ENCODE measurements at places on chromosomes 1 and 21.

DNA sequence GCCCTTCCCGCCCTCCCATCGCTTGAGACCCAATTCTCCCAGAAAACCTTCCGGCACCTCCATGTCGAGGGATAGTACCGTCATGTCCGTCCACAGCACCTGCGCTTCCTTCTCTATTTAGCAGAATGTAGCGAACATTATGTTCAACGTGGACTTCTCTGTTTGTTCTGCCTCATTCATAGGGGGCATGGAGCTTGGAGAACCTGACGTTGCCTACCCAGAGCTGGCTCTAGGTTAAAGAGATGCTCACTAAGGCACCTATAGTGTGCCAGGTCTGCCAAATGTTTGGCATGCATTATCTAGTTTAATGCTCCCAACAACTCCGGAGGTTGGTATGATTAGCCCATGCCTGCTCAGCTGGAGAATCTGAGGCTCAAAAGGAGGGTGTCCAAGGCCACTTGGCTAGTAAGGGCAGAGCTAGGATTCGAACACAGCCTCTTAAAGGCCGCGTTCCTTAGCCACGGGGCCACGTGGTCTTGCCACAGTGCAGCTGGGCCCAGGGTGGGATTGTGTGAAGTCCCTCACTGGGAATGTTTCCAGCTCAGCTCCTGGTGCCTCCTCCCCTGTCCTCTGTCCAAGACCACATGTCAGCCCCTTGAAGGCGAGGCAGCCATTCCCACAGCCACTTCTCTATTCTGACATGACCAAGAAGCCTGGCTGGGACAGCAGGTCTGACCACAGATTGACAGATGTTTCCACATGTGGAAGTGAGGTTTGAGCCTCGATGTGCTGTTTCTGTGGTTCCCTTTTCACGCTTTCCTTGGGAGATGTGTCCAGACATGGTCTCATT, 57.8 kb downstream of the RUNX3 start:
- no peak for DNase-seq

DNA sequence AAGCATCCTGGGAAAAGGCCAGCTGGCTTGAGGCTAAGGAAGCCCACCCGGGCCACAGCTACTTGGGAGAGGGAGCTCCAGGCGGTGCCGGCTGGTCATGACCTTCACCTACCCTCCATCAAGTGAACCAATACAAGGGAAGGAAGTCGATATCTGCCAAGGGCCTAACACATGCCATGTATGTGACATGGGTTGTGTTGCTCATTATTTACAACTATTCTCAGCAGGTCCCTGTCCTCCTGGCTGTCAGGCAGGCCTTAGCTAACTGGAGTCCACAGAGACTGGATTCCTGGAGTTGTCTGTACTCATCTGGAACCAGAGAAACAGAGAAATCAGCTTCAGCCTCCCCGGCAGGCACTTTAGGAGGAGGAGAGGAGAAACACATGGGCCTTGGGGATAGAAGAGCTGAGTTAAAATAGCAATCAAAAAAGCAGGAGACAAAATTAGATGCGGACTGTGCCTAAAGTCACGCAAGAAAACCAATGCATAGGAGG, 15.7 kb downstream of the TCEA3 start:
- no peak for DNase-seq

DNA sequence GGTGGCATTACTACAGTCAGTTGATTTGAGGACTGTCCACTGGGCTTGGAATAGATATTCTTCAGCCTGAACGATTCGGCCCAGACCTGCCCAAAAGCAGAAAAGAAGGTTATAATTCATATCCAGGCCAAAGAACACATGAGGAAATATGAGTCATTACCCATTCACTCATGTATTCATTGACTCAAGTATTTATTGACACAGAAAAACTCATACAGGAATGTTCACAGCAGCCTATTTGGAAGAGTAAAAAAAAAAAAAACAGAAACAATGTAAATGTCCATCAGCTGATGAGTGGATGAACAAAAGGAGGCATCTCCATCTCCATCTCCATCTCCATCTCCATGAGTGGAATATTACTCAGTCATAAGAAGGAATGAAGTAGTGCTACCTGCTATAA, 15.9 kb downstream of the ZMYND12 start:
- peak; percentile 68 for DNase-seq

GRCh38 chr1:170578359-170578758, 46.4 kb downstream of the GORAB start:
- DNase-seq, result no peak

- DNase-seq, result no peak
These were observed 1659.6 kb downstream of the NCAM2 start for GRCh38 chr21:22657781-22658180.

- no peak for DNase-seq
These were observed 20.6 kb upstream of the LRRN2 start for GRCh38 chr1:204705888-204706837.

- DNase-seq, result no peak
These were observed 213.6 kb downstream of the CENPF start for GRCh38 chr1:214816603-214817002.

- DNase-seq, result no peak
These were observed 366.6 kb upstream of the NCAM2 start for GRCh38 chr21:20631633-20632032.

DNA sequence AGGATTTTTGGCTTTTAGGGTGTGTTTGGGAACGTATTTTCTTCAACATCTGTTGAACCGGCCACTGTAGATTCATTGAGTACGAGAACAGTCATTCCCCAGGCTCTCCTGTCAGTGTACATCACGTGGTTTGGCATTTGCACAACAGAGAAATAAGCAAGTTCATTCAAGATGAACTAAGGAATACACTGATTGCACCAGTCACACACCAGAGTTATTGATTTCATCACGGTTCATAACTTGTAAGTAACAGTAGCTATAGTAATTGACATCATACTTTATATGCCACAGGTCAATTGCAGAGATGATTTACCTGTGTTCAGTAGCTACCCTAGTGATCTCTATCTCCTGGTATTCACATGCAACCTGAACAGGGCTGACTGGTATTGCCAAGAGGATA, 90.7 kb upstream of the ETS2 start:
- DNase-seq, result no peak

- DNase-seq, result no peak
These were observed 8.5 kb upstream of the MYBPHL start for GRCh38 chr1:109315288-109315687.

DNA sequence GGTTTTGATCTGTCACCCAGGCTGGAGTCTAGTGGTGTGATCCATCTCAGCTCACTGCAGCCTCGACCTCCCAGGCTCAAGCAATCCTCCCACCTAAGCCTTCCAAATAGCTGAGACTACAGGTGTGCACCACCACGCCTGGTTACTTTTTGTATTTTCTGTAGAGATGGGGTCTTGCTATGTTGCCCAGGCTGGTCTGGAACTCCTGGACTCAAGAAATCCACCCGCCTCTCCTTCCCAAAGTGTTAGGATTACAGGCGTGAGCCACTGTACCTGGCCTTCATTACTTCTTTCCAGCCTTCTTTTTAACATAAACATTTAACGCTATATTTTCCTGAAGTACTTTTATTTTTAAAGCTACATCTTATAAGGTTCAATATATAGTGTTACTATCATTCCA, 18.4 kb upstream of the HMGCL start:
- no peak for DNase-seq

DNA sequence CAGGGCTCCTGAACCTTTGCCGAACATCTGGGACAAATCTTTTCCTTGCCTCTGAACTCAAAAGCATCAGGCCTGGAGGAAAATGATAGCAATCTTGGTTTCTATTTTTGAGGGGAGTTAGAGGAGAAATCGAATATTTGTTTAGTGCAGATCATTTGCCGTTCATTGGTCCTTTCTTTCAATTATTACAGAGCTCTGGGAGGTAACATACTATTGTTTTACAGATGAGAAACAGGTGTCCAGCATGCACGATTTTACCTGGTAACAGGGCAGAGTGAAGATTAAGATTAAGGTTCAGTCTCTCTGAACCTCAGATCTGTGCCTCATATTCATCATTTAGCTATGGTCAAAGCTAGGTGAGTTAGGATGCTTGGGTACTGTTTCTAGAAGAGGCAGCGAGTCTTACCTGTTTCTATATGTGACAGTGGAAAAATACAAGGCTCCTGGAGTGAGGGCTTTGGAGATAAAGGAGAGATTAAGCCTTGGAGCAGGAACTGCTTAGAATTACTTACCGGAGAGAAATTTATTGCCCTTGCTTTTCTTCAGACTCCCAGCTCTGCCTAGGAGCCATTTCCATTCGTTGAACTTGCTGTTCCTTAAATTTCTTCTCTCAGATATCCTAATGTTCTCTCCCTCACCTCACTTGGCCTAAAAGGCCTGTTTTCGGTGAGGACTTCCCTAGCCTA, 1.4 kb downstream of the PRCC start:
- DNase-seq, result no peak

DNA sequence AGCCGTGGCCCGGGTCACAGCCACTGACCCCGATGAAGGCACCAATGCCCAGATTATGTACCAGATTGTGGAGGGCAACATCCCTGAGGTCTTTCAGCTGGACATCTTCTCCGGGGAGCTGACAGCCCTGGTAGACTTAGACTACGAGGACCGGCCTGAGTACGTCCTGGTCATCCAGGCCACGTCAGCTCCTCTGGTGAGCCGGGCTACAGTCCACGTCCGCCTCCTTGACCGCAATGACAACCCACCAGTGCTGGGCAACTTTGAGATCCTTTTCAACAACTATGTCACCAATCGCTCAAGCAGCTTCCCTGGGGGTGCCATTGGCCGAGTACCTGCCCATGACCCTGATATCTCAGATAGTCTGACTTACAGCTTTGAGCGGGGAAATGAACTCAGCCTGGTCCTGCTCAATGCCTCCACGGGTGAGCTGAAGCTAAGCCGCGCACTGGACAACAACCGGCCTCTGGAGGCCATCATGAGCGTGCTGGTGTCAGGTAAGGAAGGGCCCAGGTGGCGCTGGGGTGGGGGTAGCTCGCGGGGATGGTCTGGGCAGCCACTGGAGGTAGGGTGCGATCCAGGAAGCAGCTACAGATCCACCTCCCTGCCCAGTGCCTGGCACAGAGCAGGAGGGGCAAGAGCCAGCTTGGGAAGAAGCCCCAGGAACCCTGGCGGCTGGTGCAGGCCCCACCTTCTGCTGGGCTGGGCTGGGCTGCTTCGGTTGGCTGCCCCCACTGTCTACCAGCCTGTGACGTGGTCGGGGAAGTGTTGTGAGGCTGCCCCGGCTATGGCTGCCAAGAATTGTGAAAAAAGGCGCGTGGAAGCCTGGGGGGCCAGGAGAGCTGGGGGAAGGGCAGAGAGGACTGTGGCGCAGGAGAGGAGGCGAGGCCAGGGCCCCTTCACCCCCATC, 3.8 kb downstream of the CELSR2 start:
- no peak for DNase-seq

DNA sequence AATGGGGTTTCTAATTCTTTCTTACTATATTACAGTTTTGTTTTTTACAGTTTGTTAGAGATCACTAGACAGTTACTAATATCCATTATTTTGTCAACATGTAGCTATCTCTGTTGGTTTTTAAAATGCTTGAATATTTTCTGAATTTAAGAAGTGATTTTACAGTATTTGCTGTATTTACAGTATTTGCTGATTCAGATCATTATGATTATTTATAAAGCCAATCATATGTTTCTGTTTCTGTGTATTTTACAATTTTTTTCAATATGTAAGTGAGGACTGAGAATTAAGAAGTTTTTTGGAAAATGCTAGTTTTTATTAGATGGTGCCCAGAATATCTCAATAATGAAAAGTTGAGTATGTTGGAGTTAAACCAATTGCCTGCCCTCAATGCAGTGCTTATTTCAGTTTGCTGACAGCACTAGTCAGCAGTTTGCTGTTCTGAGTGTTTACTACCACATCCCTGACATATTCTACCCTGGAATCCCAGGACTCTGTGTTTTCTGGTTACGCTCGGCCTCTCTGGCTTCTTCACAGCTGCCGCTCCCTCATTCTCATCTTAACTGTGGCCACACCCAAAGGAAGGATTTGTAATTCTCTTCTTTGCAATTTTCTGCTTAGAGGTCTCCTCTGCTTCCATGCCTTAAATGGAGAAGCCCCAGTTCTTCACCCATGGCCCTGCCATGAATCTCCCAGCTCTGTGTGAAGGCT, 68.0 kb upstream of the BACH1 start:
- DNase-seq, result no peak

DNA sequence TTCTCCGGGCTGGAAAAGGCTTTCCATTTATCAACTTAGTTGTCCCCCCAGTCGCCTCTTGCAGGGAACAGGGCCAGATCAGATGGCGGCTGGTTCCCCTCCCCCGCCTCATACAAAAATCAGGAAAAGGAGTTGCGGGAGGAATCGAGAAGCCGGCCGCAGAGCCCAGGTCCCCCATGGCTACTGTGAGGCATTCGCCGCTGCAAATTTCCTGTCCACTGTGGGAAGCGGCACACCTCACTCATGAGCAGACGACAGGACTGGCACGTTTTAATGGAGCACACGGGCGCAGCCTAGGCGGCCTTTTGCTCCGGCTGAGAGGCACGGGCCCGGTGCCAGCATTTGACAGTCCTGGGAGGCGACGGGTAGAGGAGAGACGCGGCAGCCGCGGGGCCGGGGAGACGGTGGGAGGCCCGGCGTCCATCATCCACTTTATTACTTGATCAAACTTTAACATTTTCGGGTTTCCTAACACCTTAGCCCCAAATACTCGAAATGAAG, 1.1 kb downstream of the GNG4 start:
- DNase-seq, result peak; percentile 36

All from M059J (cell line).